ENCODE measurements at places on chromosomes 6 and 20.

DNA sequence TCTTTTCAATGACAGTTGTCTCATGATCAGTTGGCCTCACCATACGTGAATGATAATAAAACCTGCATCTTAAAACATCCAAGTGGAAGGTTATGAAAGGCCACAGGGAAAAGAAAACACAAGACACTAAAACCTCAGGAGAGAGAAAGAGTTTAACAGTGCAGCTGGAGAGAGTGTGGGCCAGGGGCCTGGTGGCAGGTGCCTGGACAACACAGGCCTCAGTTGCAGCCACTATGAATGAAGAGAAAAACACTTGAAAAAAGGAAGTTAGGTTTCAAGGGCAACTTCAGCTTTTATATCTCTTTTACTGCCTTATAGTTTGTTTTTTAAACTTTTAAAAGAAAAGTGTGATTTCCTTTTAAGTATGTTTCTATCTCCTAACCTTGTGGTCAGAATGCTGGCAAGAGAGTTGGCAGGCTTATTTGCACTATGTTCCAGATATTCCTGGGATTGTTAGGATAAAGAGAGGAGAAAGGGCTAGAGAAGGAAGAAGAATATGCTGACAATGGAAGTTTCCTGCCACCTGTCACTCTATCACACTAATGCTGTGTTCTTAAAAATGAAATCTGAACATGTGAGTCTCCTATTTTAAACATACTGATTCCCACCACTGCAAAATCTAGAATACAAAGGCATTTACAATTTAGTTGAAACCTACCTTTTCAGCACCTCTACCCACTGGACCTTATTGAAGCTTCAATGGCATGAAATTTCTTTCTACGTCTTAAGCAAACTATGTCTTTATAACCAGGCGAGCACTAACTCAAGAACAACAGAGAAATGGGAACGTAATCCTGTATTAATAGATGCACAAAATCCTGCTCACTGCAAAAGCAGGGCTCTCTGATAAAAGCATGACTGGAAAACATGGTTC is 222.4 kb downstream of the CD83 start:
- DNase-seq: no peak

DNA sequence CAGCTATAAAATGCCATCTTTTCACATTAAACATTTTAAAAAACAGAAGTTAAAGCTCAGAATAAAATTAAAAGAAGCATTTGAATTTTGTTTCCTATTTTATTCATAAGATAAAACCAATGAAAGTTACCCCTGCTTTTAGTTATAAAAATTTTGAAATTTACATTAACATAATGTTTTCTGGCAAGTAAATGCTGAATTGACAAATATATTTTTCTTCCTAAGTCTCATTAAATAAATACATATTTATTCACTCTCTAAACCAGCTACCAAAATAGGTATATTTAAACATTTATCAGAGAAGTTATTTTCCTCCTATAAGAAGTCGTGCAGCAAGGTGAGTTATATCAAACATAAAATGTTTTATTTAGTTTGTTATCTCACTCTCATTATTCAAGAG is 213.6 kb downstream of the TRDN start:
- DNase-seq: no peak

- no peak for DNase-seq
These were observed 156.4 kb downstream of the CD83 start for GRCh38 chr6:14274016-14274415.

DNA sequence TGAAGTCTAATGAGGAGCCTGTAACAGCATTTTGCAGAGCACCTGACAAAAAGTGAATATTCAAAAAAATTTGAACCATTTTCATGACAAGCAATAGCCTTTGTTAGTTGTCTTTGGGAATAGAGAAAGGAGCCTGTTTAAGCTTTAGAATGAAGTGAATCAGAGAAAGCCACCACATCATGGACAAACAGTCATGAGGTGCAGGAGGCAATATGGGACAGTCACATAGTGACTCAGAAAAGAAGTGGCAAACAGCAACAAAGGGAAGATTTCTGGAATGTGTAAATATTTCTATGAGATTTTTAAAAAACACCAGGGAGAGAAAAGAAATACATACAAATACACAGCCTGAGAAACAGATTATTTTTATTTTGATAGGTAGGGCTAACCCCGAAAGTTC is 6.6 kb downstream of the KLHL31 start:
- no peak for DNase-seq

DNA sequence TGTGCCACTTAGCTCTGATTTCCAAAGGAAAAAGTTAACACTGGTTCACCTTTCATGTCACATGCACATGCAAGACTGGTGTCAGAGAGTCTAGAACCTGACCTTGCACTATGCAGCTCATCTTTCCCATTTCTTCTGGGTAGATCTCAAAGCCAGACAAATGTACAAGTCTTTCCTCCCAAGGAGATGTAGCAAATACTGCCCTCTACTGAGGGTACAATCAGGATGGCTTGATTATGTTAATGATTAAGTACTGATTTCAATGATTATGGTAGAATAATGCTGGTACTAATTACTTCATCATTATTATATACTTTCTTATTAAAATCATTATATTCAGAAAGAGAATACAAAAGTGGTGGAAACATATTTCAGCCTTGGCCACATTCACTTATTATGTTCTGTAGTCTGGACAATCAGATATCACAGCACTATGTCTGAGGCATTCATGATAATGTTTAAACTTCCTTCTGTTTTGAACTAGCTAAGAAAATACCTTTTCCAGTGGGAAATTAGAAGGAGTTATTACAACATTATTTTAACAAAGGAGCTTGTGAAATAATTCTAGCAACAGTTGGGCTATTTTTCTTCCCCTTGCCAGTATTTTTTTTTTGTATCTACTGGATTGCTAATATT is 68.5 kb upstream of the FOXO3 start:
- no peak for DNase-seq

DNA sequence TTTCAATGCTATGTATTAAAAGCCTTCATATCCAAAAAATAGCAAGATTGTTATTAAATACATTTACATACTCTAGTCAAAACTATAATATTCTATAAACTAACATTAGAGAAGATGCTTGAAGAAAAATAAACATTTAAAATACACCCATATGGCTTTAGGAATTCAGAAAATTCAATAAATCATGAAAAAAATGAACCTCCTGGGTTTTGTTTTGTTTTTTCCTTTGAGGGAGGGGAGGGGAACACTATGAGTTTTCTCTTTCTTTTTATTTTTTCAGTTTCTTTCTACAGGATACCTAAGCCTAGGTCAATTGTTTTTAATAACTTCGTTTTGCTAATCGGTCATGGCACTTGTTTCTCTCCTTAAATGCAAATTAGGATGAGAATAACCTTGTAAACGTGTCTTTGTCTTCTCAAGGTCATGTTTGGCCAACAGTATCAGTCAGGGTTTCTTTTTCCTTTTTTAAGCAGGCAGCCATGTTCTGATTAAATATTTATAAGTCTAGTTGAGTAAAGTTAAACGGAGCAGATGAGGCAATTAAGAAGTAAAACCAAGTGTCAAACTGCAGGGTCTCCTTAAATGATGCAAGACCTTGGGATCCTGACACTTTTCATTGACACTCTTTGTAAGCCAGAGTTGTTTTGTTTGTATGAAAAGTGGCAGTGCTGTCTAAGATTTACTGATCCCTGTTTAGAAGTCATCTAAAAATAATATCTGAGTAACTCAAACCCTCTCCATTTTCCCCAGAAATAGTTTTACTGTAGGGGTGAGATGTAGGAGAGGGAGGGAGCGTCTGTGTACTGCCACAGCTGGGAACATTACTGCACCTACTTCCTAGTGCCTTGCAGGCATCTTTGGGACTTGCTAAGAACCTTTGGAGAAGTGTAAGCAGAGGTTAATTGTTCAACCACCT is 392.3 kb downstream of the PLCB1 start:
- no peak for DNase-seq

GRCh38 chr6:150347845-150348244 is 21.0 kb upstream of the IYD start:
- DNase-seq: no peak

GRCh38 chr6:53734473-53735299 is 60.1 kb upstream of the LRRC1 start:
- peak; percentile 4 for DNase-seq

- no peak for DNase-seq
These were observed 55.9 kb downstream of the TTI1 start for GRCh38 chr20:37977338-37977737.

DNA sequence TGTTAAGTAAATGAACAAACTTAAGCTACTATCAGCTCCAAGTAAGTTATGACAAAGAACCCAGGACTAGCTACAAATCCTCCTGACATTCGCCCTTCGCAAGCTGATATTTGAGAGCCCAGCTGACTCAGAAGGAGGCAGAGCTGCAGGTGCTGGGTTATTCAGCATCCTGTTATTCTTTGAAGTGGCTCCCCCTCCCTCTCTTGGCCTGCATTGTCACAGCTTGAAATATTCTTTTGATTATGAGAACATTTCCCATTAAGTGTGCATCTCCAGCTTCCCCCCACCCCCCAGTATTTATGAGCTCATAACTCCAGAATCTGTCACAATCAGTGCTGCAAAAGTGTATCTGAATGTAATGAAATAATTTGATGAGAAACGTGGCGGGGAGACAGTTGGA is 78.8 kb upstream of the RALY start:
- DNase-seq: no peak

DNA sequence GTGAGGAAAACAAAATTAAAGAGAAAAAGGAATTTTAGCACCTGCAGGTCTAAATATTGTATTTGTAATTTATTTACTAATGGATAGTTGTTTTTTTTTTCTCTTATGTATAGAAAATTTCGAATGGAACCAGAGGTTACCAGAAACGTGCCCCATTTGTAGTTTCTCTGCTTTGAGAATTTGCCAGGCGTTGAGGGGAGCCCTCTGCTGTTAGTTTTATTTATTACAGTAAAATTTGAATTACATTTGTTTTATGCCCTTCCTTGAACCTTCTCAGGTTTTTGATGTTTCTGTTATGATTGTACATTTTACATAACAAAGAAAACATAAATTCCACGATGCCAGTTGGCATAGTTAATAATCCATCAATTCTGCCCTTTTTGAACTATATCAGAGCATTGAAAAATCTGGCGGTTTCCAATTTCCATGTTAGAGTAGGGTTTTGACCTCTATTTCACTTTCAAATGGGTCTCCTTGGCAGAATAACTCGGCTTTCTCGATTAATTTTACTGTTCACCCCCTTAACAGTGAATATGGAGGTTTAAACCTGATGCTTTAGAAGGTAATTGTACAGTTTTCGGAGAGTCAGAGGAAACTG is 35.1 kb upstream of the RFPL4B start:
- DNase-seq: no peak

- no peak for DNase-seq
These were observed 101.1 kb upstream of the IFNGR1 start for GRCh38 chr6:137320271-137320670.

DNA sequence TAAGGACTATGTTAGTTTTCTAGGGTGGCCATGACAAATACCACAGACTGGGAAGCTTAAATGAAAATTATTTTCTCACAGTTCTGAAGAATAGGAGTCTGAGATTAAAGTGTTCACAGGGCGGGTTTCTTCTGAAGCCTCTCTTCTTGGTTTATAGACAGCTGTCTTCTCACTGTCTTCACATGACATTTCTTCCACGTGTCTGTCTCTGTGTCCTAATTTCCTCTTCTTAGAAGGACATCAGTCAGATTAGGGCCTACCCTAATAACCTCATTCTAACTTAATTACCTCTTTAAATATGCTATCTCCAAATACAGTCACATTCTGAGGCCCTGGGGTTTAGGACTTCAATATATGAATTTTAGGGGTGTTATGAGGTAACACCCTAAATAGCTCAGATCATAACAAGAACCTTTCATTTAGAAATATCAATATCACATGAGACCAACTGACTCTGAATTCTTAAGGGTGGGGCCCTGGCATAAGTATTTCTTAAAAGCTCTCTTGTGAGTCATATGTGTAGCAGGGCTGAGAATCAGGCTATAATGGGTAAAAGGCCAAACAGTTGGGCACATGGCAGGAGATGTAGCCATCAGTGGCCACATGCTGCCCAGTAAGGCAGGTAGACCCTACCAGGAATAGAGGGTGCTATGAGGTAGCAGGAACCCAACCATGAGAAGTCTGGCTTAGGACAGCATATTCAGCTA is 62.0 kb upstream of the TENT5A start:
- DNase-seq: no peak

GRCh38 chr6:38404900-38405556 is 234.7 kb downstream of the BTBD9 start:
- DNase-seq: no peak

- no peak for DNase-seq
These were observed 90.5 kb downstream of the BTBD9 start for GRCh38 chr6:38549180-38549579.

DNA sequence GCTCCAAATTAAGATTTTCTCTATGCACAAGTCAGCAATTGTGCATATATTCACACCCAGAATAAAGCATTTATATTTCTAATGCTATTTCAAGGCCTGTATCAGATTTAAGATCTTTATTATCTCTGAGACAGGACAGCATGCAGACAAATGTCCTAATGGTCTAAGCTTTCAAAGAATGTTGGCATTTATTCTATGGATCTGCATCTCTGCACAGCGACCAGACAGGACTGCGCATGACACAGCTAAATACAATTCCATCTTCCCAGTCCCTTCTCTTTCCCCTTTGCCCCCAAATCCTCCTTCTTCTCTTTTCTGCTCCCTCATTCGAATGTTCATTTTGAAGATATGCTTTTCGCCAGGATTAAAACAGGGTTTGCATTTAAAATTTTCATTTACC is 478.5 kb downstream of the PKHD1 start:
- no peak for DNase-seq

DNA sequence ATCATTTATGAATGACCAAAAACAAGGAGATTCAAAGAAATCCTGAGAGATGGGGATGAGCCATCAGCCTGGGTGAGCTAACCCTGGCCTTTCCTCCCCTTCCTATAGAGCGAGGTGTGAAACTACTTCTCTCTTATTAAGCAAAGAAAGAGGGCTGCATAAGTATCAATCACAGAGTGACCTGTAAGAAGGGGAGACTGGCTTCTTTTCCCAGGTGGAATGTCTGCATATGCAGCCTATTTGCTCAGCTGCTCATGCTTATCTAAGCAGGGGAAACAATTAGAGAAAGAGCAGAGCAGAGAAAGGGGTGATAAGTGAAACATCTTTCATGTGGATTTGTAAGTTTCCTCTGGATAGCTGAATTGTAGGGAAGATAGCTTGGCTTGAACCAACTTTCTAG is 160.0 kb downstream of the PKHD1 start:
- no peak for DNase-seq

DNA sequence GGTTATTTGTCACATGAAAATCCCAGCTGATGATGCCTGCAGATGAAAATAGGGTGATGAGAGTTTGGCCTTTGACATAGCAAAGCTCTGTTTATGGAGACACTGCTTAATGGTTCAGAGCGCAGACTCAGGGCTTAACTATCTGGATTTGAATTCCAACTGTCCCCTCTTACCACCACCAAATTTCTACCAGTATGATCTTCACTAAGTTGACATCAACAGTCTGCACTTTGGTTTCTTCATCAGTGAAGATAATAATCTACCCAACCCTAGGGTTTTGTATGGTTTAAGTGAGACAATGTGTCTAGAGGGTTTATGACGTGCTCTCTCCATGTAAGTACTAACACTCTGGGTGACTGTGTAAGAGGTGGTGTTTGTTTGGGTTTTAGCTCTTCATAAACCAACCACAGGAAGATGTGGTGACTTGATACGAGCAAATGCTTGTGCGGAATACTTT is 151.4 kb upstream of the TNFAIP3 start:
- DNase-seq: no peak

DNA sequence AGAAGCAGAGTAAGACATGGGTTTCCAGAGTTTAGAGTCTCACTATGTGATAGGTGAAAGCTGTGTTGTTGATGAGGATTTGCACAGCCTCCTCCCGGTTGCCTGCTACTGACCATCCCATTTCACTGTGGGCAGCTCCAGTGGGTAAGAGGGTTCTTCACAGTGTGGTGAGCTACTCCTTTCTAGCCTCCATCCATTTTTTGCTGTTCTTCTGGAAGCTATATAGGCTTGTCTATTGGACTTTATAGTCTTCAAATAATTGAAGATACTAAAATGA is 13.4 kb downstream of the UST start:
- no peak for DNase-seq

Data from NCI-H1092 (cell line).